Calu3 (cell line): ENCODE measurements at places on chromosomes 2 and 18. TPM values are rescaled to one million over a fixed set of nuclear protein-coding genes. Genes with fewer than 3 reads are reported as not detected.
A peak's percentile ranks its signal among the peaks of the same experiment; 100 is the strongest.

GRCh38 chr2:222730366-222730999 is 59.0 kb downstream of the MOGAT1 start:
- no peak overlapping the region for H3K4me3 ChIP-seq
- H3K27me3 ChIP-seq = no peaks in the 10 kb centered on the region
- peaks cover 32% of the 10 kb centered on the region for H3K36me3 ChIP-seq
- H3K4me1 ChIP-seq = peaks cover 23% of the 10 kb centered on the region
- no peak overlapping the region for H3K27ac ChIP-seq
- no peak for DNase-seq

GRCh38 chr2:66435549-66435875 is 587 bp downstream of the MEIS1 start:
- H3K27ac ChIP-seq = peak overlapping the region; percentile 75
- H3K27me3 ChIP-seq = no peaks in the 10 kb centered on the region
- H3K4me3 ChIP-seq = peak overlapping the region; percentile 74
- DNase-seq = no peak
- H3K36me3 ChIP-seq = peaks cover 35% of the 10 kb centered on the region
- peaks cover 15% of the 10 kb centered on the region for H3K4me1 ChIP-seq

- H3K36me3 ChIP-seq = no peaks in the 10 kb centered on the region
- no peak overlapping the region for H3K4me3 ChIP-seq
- peaks cover 12% of the 10 kb centered on the region for H3K4me1 ChIP-seq
- no peak overlapping the region for H3K27ac ChIP-seq
- H3K27me3 ChIP-seq = no peaks in the 10 kb centered on the region
These were observed 21.7 kb downstream of the EPB41L5 start for GRCh38 chr2:120034621-120035020.

DNA sequence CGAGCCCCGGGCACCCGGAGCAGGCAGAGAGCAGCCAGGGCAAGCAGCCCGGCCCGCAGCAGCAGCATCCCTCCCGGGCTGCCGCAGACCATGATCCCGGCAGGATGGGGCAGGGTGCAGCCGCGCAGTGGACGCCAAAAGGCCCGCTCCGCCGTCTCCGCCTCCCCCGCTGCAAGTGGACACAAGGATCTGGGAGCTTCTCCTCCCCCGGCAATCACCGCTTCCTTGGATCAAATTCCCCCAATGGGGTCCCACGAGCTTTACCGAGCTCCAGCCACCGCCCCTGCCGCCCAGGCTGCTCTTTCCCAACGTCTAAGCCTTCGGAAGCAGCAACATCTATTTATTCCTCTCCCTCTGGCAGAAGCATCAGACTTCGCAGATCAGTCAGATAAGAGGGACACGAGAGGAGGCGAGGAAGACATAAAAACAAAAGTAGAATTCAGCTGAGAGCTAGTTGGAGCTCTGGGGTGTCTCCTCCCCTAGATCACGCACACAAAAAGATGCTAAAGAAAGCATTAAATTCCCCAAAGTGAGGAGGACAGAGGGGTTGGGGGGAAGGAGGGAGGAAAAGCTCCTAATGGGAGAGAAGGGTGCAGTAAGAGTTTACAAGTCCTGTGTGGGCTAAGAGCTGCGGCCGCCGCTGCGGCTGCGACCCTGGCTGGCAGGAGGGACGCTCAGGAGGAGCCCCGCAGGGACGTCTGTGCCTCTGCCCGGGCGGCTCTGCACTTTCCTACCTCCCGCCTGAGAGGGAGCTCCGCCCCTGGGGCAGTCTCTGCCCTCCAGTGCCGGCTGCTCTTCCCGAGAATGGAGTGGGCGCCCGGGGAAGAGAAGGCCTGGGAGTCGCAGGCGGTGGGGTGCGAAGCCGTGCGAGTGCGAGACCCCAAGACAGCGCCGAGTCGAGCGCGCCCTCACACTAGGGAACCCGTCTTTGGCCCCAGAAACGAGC is at the start of gene FRZB:
TSS of gene FRZB (minus strand) at position 177 of the 946 bp plus-strand sequence. CDS start at position 92, 85 bp downstream.
- H3K27ac ChIP-seq = peak within 1 kb of the TSS; percentile 23
- peak within 1 kb of the TSS; percentile 82 for H3K4me3 ChIP-seq
- peaks cover 9% of the 10 kb centered on the region for H3K36me3 ChIP-seq
- H3K27me3 ChIP-seq = peaks cover 18% of the 10 kb centered on the region

DNA sequence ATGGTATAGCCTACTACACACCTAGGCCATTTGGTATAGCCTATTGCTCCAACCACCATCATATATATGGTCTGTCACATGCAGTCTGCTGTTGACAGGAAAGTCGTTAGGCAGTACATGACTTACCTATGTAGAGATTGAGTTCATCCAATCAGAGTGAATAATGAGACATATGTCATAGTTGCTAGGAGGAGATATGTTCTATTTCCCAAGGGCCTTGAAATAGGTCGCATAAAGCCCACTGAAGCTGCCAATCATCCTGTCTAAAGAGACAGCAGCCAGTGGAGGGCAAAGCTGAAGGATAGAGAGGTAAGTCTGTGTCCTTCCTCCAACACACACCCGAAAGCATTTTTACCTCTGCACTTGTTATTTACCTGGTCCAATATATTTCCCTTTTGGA is 263.4 kb downstream of the PTPRM start:
- no peak for DNase-seq
- no peak overlapping the region for H3K27ac ChIP-seq
- no peak overlapping the region for H3K4me3 ChIP-seq

GRCh38 chr18:12330766-12331165 is 22.7 kb downstream of the TUBB6 start:
- H3K27ac ChIP-seq = no peak overlapping the region
- no peak for DNase-seq
- no peak overlapping the region for H3K4me3 ChIP-seq
- H3K27me3 ChIP-seq = no peaks in the 10 kb centered on the region
- H3K36me3 ChIP-seq = peaks cover 39% of the 10 kb centered on the region

DNA sequence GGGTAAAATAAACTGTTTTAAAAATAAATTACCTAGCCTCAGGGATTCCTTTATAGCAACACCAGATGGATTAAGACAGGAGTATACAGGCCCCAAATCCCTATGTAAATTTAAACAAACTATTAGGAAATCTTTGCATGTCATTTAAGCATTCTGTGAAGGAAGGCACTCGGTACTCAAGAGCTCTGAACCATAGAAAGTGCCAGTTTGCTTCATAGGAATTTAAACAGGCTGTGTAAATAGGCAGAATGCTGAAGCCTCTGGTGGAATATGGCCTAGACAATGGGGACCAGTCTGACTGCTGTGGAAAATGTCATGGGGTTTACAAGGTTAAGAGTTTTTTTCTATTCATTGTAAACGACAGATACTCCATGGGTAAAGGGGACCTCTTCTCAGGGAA is 377.4 kb downstream of the DLGAP1 start:
- H3K4me3 ChIP-seq = no peak overlapping the region
- H3K36me3 ChIP-seq = no peaks in the 10 kb centered on the region
- DNase-seq = no peak
- H3K27me3 ChIP-seq = no peaks in the 10 kb centered on the region

DNA sequence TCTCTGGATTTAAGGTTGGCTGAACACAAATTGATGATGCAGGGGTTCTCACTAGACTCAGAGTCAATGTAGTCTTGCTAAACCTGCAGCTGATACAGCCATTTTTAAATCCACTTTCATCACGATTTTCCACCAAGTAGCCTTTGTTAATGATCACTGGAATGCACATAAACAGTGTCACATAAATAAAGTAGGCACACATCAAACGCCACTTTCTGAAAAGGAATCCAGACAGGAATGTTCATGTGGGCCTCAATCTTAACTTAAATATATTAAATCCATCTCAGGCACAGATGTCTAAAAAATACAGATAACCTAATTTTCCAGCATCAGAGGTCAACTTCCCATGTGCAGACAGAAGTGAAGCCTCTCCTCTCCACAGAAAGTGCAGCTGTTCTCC is 58.3 kb downstream of the LAMA1 start:
- H3K36me3 ChIP-seq = no peaks in the 10 kb centered on the region
- no peak for DNase-seq
- H3K4me1 ChIP-seq = peaks cover 10% of the 10 kb centered on the region
- H3K4me3 ChIP-seq = no peak overlapping the region
- H3K27me3 ChIP-seq = peaks cover 21% of the 10 kb centered on the region
- no peak overlapping the region for H3K27ac ChIP-seq

DNA sequence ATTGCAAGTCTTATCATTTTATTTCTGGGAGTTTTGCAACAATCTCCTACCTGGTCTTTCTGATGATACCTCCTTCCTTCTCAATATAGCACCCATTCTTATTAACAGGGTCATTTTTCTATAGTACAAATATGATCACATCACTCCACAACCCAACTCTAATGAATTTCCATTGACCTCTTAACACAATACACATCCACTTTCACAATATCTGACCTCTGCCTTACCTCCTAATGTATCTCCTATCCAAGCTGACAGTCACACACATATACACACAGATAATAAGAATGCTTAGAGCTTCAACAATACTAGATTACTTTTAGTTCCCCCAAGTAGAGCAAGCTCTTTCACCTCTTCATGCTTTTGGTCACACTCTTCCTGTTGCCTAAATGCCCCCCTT is 40.9 kb downstream of the EVA1A start:
- no peak overlapping the region for H3K4me3 ChIP-seq
- no peak overlapping the region for H3K27ac ChIP-seq
- peaks cover 28% of the 10 kb centered on the region for H3K27me3 ChIP-seq
- no peaks in the 10 kb centered on the region for H3K4me1 ChIP-seq

GRCh38 chr18:1907470-1908206 is 663.7 kb downstream of the METTL4 start:
- DNase-seq = no peak
- no peaks in the 10 kb centered on the region for H3K36me3 ChIP-seq
- H3K27ac ChIP-seq = no peak overlapping the region
- no peak overlapping the region for H3K4me3 ChIP-seq
- H3K4me1 ChIP-seq = no peaks in the 10 kb centered on the region

DNA sequence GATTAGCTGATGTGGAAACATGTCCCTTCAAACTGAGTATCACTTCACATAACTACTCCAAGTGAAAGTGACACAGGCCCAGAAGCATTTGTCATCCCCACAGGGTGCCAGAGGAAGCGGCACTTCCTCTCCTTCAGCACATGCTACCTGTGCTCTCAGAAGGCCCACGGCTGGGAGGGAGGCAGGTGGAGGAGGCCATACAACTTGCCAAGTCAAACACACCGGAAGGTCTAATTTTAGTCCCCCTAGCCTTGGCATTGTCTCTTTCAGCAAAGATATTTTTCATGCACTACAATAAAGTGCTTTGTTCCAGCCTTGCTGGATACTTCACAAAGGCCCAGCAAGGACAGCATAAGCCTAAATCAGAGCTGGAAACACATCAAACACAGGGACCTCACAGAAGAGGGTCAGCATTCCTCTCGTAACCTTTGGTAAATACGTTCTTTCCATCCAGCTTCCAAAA is 38.0 kb downstream of the VSNL1 start:
- DNase-seq = no peak
- peaks cover 37% of the 10 kb centered on the region for H3K27me3 ChIP-seq

- H3K27ac ChIP-seq = no peak overlapping the region
- no peaks in the 10 kb centered on the region for H3K27me3 ChIP-seq
- H3K4me1 ChIP-seq = no peaks in the 10 kb centered on the region
- no peak overlapping the region for H3K4me3 ChIP-seq
- H3K36me3 ChIP-seq = no peaks in the 10 kb centered on the region
- DNase-seq = peak; percentile 3
These were observed 352.7 kb upstream of the SLC39A10 start for GRCh38 chr2:195304310-195304709.

GRCh38 chr18:6564950-6565814 is 150.5 kb upstream of the L3MBTL4 start:
- H3K4me3 ChIP-seq = no peak overlapping the region
- DNase-seq = no peak
- H3K4me1 ChIP-seq = no peaks in the 10 kb centered on the region
- peaks cover 20% of the 10 kb centered on the region for H3K27me3 ChIP-seq

DNA sequence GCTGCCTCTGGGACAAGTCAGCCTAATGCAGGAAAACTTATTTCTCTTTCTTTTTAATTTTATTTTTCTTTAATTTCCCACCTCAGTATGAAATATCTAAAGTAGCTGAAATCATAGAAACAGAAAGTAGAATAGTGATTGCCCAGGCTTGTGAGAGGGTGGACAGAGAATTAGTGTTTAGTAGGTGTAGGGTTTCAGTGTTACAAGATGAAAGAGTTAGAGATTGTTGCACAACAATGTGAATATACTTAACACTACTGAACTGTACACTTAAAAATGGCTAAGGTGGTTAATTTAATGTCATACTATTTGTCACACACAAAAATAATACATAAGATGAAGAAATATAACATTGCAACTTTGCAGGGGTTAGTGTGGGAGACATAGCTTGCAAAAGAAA is 80.8 kb downstream of the NAT8 start:
- H3K4me1 ChIP-seq = no peaks in the 10 kb centered on the region
- H3K4me3 ChIP-seq = no peak overlapping the region
- DNase-seq = no peak
- H3K27ac ChIP-seq = no peak overlapping the region

GRCh38 chr18:8800445-8800844 is 95.1 kb downstream of the MTCL1 start:
- H3K36me3 ChIP-seq = peaks cover 72% of the 10 kb centered on the region
- H3K27ac ChIP-seq = peak overlapping the region; percentile 94
- peaks cover 80% of the 10 kb centered on the region for H3K4me1 ChIP-seq
- H3K4me3 ChIP-seq = no peak overlapping the region
- peak; percentile 37 for DNase-seq

GRCh38 chr2:69464575-69464974 is 27.3 kb upstream of the NFU1 start:
- DNase-seq = no peak
- no peak overlapping the region for H3K27ac ChIP-seq
- no peaks in the 10 kb centered on the region for H3K4me1 ChIP-seq
- H3K27me3 ChIP-seq = no peaks in the 10 kb centered on the region
- H3K4me3 ChIP-seq = no peak overlapping the region
- H3K36me3 ChIP-seq = peaks cover 4% of the 10 kb centered on the region

DNA sequence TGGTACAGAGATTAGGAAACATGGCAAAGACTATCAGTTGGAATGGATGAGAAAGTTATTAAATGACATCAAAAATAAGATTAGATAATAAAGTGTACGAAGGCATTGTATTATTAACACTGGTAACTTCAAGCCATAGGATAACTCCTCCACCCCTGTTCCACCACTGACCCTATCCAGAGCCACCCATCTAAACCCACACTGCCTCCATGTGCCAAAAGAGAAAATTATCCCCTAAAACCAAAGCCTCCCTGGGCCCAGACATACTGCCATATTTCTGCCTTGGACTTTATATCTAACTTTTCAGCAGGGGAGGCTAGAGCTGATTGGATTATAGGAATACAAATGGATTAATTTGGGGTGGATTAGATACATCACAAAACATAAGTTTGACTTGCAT is 443.7 kb downstream of the BCL11A start:
- H3K4me1 ChIP-seq = no peaks in the 10 kb centered on the region
- H3K27ac ChIP-seq = no peak overlapping the region
- no peaks in the 10 kb centered on the region for H3K36me3 ChIP-seq
- H3K27me3 ChIP-seq = no peaks in the 10 kb centered on the region

Gene NETO1
- total RNA-seq = not detected in 2 replicates

Gene SLC40A1
- 37.6 and 49.6 TPM in 2 replicates for total RNA-seq

Gene PTPRM
- 42.3 and 48.5 TPM in 2 replicates for total RNA-seq

Gene UGT1A5
- 7.1 and 7.3 TPM in 2 replicates for total RNA-seq

Gene MMADHC
- total RNA-seq = 88.4 and 89.8 TPM in 2 replicates

Gene GREB1L
- 3.8 and 4.5 TPM in 2 replicates for total RNA-seq

Gene LIMS3
- total RNA-seq = 0.29 TPM in 1 of 2 replicates, not detected in the other

Gene ACAA2
- 77.1 and 79.9 TPM in 2 replicates for total RNA-seq

Gene RSAD2
- 37.2 and 137 TPM in 2 replicates for total RNA-seq

Gene COL3A1
- total RNA-seq = not detected in 2 replicates

Gene CPO
- 0.40 TPM in 1 of 2 replicates, not detected in the other for total RNA-seq
